ENCODE measurements at places on chromosomes 1 and 21.

DNA sequence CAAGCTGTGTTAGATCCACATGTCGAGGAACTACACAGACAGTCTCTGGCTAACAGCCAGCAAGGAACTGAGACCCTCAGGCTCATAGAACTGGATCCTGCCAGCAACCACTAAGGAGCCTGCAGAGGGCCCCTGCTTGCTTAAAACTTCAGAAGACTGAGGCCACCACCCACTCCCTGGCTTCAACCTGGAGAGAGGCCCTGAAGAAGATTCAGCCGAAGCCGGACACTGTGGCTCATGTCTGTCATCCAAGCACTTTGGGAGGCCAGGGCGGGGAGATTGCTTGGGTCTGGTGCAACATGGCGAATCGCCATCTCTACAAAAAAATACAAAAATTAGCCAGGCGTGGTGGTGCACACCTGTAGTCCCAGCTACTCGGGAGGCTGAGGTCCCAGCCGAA is 92.6 kb upstream of the TMPRSS2 start:
- DNase-seq, result no peak

DNA sequence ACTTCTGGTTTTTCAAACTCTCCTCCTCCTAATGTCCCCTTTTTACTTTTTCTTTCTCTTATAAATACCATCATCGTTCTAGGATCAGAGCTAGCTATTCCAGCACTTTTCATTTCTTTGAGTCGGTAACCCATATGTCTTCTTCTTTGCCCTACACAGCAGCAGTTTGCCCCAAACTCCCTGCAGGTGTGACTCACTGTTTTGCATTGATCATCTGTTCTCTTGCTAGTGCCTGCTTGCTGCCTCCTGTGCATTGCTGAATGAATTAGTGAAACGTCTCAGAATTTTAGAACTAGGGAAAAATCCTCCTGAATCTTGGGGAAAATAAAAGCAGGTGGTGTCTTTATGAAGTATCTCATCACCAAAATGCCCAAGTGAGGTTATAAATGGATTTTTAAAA is 21.7 kb downstream of the KCNK2 start:
- DNase-seq, result no peak

DNA sequence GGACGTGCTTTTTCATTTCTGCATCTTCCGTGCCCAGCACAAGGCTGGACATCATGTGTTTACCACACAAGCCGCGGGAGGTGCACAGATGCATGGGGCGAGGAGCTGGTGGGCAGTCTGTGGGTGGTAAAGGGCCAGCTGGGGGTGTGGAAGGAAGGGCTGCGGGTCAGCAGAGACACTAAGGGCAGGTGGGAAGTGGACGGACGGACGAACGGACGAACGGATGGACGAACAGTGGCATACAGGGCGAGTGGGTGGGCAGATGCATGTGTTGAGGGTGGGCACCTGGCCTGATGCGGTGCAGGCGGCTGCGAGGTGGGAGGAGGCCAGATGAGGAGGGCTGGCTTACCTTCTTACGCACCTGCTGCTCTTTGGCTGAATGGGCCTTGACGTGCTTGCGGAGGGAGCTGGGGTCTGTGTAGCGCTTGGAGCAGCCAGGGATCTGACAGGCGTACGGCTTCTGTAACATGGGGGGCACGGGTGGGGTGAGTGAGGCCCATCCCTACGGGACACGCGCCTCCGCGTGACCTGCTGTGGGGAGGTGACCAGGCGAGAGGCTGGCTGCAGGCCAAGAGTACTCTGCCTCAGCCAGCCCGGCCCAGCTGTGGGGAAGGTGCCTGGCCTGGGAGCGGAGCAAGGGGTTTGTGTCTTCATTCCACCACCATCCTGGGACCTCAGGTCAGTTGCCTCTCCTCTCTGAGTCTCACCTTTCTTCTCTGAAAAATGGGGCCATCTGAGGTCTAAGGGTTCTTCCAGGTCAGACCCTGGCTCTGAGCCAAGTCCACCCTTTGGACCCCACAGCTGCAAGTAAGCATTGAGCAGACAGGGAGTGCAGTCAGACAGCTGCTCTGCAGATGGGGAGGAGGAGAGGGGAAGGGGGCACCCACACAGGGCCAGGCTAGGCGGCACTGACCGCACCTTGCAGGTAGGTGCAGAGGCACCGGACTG is 65.5 kb downstream of the DMRTB1 start:
- DNase-seq, result no peak

GRCh38 chr1:74729741-74730478 is 2.9 kb downstream of the CRYZ start:
- no peak for DNase-seq

- DNase-seq, result no peak
Observed at GRCh38 chr1:29811727-29812407, 575.5 kb downstream of the PTPRU start.

- no peak for DNase-seq
Observed at GRCh38 chr1:214066190-214066589, 78.4 kb downstream of the PROX1 start.

GRCh38 chr1:182681568-182681912 is 2.8 kb downstream of the RGS8 start:
- no peak for DNase-seq

DNA sequence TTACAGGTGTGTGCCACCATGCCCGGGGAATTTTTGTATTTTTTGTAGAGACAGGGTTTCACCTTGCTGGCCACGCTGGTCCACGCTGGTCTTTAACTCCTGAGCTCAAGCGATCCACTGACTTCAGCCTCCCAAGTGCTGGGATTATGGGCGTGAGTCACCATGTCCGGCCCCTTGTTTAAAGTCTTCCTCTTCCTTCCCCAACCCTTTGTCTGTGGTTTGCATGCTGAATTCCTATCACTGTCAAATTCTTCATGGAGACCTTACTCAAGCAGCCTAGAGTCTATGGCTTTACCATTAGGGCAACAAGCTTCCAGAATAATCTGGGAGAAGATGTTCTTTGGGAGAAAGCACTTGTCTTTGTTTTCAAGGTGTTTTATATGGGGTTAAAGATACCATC is 34.7 kb downstream of the B3GALT5 start:
- DNase-seq, result no peak

DNA sequence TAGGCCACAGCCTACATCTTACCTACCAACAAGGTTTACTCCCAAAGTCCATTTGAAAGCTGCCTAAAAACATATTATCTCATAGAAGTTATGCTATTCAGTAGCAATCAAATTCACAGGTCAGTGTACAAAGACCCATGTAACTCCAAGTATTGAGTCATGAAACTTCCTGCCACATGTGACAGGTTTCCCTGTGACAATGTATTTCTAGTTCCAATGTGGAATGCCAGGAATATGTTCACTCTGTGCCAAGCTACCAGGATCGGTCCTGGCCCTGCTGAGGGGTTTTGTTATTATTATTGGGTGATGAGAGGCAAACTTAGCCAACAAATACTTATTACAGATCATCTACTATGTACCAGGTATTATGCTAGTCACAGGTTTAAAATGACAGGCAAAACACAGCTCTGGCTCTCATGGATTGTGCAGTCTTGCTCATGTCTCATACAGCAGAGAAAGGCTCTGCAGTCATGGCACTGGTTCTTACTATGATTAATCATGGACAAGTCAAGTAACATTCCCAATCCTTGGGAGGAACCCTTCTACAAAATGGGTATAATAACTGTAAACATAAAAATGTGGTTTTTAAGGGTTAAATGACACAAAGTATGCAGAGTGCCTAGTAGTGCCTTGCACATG is 22.5 kb downstream of the DPH5 start:
- no peak for DNase-seq

- no peak for DNase-seq
Observed at GRCh38 chr1:240073097-240073496, 18.6 kb upstream of the FMN2 start.

DNA sequence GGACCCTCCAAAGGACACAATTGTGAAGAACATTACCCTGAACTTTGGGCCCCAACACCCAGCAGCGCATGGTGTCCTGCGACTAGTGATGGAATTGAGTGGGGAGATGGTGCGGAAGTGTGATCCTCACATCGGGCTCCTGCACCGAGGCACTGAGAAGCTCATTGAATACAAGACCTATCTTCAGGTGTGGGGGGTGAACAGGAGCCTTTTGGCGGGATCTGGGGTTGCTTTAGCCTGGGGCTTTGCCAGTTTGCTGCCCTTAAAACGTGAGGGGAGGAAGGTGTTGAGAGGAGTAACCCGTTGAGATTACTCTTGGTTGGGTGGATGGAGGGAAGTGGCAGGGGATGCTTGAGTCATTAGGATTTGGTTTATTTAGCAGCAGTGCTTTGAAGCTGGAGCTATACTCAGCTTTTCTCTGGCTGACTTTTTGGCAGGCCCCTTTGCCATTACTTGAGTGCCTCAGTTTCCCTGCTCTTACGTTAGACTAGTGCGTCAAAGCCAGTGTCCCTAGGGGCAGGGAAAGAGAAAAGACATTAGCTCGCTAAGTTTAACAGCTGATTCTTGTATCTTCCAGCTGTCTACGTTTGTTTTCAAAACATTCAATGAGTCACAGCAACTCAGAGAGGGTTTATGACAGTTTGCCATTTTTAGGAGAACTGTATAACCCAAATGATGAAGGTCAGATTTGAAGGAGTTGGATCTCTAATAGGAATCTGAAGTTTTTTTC is 4.4 kb downstream of the NDUFS2 start:
- DNase-seq, result no peak

- no peak for DNase-seq
Observed at GRCh38 chr1:65317866-65318653, 8.7 kb downstream of the DNAJC6 start.

DNA sequence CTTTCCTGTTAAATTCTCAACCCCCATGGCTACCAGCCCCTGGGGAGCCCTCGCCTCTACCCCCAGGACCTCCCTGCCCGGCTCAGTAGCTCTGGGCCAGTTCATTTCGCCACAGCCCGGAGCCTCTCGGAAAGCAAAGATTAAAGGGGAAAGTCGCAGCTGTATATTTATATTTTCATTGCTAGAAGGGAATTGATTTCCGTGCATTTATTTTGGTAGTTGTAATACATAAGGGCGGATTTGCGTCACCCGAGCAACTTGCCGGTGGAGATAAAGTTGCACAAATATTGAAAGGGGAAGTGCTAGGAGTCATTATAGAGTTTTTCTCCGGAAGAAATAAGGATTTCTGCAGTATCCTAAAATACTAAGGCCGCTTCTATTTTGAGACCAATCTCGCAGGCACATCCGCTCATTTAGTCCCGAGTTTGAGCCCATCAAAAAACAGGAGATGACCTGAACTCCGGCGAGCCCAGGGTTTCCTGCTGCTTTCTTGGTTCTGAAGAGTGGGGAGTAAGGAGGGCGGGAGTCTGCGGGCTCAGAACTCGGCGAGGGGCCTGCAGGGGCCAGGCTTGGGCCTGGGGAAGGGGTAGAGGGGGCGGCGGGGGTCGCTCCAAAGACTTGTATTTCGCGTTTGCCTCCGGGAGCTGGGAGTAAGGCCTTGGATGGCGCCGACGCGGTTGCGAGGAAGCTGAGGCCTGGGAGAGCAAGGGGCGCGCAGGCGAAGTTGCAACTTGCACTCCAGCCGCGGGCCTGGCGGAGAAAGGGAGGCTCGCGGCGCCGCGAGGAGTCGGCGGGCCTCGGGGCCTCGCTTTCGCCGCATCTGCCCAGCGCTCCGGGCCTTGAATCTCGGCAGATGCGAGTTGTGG is 2.5 kb upstream of the HLX start:
- no peak for DNase-seq

- DNase-seq, result no peak
Observed at GRCh38 chr1:165858967-165859845, 31.8 kb downstream of the UCK2 start.

DNA sequence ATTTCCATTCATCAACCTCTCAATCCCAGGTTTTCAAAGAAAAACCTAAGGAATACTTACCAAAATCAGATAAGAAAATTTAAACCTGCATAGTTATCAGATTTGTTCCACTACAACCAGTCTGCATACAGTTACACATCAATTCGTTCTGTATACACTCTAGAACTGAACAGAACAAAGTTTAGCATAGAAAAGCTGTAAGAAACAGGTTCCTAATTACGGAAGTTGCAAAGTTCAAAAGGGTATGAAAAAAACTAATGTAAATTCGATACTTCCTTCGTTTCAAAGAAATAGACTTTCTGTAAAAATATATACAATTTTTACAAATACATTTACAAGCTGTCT is 3.1 kb downstream of the MCL1 start:
- no peak for DNase-seq

DNA sequence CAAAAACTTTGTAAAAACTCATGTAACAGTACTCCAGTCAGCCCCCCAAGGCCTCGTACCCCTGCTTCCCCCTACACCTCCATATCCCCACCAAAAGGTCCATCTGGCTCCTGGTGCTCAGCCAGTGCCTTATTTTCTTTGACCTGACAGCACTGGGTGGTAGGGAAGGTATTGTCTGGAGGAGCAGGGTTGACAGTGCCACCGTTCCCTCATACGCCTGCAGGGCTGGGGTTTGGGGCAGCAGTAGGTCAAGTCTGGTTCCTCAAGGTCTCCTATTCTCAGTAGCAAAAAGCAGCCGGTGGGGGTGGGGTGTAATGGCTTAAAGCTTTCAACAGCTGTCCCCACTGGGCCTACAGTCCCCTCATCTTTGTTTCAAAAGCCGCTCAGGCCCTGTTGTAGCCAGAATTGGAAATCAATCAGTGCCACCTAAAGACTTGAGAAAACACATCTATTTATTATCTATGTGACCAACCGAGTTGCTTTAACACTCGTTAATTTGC is 25.3 kb upstream of the TTF2 start:
- DNase-seq, result no peak

GRCh38 chr1:201113451-201114244 is 1.4 kb upstream of the CACNA1S start:
- DNase-seq, result no peak

DNA sequence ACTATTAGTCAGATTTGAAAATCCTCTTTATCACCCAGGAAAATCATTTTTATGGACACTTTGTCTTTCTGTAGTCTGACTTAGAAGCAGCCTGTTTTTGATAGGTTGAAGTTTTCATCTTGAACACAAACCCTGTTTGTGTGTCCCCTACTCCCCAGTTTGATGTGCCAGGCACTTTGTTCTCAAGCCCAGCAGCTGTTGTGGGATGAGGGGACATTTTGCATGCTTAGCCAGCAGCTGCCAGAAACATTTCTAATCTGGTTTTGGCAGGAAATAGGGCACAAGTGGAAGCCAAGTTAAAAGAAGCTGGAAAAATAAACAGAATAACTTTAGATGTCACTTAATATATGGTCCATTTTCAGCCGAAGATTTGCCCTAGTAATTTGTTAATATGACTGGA is 29.9 kb downstream of the ACTN2 start:
- no peak for DNase-seq

DNA sequence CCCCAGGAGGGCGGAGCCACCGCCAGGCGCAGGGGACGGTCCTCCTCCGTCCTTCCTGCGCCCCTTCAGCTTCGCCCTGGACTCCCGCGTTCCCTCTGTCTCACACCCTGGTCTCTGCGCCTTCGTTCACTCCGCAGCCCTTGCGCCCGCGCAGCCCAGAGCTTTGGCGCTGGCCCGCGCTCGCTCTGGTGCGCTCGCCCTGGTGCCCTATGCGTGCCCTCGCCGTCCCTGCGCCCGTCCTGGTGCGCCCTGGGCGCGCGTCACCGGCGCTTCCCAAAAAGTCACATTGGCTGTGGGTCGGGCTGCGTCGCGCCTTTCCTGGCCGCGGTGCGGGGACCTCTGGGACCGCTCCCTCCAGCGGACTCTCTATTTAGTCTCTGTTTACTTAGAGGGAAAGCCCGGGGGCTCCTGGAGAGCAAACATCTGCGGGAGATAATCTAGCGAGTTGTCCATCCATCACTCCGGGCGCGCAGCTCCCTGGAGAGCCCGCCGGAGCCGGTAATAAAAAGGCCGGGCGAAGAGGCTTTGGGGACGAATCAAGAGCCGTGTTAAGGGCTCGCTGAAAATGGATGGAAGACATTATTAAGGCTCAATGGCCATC is 178.6 kb downstream of the PRDM16 start:
- no peak for DNase-seq

GRCh38 chr1:205374210-205375078 is 17.7 kb upstream of the KLHDC8A start:
- DNase-seq, result no peak

- DNase-seq, result peak; percentile 34
Observed at GRCh38 chr1:2528966-2529783, 888 bp downstream of the HES5 start.

Measured in activated gamma-delta T cell treated with anti-CD3 and anti-CD28 coated beads, Interleukin-2, amount 50 U/mL, for 16 hours (primary cell).